ENCODE measurements at places on chromosomes 1 and 21. TPM values are rescaled to one million over a fixed set of nuclear protein-coding genes. Genes with fewer than 3 reads are reported as not detected.
A peak's percentile ranks its signal among the peaks of the same experiment; 100 is the strongest.

GRCh38 chr1:246506367-246506673 is 759 bp downstream of the SMYD3 start:
- DNase-seq, result no peak

DNA sequence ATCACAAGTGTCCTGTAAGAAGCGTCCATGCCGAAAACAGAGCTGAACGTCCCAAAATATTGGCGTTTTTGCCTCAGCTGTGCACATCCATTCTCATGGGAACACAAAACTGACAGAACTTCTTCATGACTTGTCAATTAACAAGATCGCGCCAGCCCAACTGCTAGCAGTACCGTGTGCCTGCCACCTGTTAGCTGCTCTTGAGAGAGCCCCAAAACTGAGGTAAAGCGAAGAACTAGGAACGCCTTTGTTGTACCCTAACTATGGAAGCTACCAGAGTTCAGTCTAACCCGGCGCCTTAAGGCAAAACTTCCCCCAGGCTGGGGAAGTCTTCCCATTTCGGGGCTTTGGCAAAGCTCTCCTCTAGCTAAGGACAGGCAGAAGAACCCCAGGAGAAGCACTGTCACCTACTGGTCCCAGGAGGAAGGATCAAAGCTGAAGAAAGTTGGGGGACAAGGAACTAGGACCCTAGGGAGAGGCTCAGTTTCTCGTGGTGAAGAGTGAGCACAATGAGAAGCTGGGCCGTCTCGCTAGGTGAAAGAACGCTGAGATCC is 719 bp downstream of the EYA3 start:
- DNase-seq, result peak; percentile 34

DNA sequence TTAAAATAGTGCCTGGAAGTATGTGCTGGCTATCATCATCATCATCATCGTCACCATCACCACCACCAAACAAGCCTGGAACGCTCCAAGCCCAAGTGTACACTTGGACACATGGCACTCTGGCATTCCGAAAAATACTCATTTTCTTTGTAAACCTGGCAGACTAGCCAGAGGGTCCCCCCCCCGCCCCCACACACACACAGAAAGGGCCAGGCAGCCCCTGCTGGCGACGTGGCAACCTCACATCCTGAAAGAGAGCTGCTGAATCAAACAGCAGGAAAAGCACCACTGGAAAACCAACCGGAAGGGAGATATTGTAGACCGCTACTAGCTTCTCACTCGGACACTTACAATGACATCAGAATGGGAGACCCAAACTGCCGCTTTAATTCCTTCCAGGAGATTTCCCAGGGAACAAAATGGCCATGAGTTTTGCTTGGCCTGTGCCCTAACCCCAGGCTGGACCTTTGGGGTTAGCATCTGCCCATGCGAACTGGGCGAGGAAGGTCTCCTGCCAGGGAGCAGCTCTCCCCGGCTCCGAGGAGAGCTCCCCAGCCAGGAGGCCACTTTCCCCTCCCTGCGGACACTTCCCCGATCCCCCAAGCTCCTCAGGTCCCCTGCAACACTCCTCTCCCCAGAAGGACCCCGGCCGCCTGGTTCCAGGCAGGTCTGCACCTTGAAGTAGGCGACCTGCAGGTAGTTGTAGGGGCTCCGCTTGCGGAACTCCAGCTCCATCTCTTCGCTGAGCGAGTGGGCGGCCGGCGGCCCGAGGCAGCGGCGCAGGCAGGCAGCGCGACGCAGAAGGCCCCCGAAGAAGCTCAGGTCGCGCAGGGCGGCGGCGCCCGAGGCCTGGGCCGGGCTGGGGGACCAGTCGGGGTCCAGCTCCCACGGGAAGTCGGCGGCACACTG is 742 bp downstream of the P3H1 start:
- DNase-seq, result peak; percentile 92

DNA sequence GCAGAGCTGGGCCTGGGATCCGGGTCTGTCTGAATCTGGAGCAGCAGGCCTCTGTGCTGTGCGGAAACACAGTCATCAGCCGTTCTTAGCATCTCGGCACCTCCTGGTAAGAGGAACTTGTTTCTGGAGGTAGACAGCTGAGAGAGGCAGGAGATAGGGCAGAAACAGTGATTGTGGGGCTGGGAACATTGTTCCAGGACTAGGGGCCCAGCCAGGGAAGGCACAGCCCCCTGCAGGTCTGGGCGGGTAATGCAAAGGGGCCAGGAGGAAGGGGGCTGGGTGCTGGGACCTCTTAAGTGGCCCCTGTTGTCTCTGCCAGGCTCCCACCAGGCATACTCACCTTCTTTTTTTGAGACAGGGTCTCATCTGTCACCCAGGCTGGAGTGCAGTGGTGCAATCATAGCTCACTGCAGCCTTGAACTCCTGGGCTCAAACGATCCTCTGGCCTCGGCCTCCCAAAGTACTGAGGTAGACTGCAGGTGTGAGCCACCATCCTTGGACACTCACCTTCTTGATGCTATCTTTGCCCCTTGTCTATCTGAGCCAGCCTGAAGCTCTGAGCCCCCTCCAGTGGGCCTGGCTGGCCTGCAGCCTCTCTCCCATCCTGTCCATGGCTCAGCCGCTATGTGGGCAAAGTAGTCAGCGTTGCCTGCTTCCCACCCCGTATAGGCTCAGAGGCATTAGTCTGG is 134.3 kb upstream of the ZBTB40 start:
- DNase-seq, result no peak

- no peak for DNase-seq
These were observed 10.2 kb downstream of the EEIG2 start for GRCh38 chr1:108570128-108570527.

DNA sequence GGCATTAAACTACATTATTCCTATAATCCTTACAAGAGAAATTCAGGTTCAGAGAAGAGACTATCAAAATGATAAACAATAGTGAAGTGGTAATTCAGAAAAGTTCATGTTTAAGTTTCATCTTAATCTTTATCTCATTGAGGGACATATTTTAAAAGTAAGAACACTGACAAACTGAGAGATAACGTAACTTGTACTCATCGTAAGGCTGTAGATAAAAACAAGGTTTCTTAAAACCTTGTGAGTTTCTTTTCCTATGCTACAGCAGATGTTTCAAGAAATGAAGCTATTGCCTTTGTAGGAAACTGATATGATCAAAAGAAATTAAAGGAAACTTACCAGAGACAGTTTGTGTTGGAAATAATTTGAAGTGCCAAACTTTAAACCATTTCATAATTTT is 65.0 kb downstream of the RERE start:
- DNase-seq, result no peak

DNA sequence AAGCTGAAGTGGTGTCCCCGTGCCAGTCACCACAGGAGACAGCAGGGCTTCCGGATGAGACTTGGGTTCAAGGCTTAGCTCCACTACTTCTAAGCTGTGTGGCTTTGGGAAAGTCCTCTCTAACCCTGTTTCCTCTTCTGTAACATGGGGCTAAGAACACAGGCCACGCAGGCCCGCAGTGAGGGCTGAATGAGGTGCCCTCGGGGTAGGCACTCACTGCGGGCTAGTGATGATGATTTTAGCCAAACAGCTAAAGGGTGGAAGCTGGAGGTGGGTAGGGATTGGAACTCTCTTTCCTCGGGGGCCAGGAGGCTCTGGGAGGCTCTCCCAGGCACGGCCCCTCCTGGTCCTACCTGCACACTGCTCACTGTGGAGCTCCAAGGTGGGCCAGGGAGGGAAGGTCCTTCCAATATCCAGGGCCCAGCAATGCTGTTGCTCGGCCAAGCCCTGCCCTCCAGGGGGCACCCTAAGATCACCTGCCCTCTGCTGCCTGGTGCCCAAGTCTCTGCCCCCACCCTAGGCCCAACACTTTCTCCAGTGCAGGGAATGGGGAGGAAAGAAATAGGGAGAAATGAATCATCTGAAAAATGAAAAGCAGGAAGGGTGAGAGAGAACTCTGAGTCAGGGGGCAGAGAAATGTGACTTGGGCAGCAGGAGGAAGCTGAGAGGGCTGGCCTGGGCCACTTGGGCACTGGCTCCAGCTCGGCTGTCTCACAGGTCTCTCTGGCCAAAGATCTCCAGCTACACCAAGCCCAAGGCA is 19.2 kb upstream of the EVA1B start:
- no peak for DNase-seq

DNA sequence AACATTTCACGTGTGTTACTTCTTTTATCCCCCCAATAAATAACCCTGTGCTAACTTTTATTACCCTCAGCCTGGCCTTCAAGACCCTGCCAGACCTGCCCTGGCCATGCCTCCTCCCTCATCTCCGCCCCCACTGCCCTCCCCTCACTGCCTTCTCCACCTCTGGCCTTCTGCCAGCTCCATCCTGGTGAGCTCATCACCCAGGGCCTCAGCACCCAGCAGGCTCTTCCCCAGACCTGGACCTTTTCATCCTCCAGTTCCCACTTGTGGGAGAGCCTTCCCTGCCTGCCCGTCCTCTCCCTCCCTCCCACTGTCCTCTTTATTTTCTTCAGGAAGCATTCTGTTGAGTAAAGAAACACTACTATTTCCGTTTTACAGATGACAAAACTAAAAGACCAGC is 72.0 kb downstream of the SLC66A1 start:
- no peak for DNase-seq

DNA sequence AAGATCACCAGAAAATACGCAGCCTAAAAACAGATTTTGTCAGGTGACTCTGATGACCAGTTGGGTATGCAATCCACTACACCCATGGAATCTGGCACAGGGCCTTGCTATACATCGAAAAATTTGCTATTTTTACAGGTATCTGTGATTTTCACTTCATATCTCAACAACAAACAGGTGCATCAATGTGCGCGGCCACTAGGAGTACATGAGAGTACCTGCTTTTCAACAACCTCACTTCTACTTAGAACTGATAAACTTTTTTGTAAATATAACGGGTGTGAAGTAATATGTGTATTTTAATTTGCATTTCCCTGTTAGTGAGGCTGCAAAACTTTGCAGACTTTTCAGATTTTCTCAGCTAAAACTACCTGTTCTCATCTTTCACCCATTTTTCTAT is 80.8 kb downstream of the SLC45A1 start:
- no peak for DNase-seq

- DNase-seq, result no peak
These were observed 182.8 kb downstream of the PSMG1 start for GRCh38 chr21:39000496-39000895.

DNA sequence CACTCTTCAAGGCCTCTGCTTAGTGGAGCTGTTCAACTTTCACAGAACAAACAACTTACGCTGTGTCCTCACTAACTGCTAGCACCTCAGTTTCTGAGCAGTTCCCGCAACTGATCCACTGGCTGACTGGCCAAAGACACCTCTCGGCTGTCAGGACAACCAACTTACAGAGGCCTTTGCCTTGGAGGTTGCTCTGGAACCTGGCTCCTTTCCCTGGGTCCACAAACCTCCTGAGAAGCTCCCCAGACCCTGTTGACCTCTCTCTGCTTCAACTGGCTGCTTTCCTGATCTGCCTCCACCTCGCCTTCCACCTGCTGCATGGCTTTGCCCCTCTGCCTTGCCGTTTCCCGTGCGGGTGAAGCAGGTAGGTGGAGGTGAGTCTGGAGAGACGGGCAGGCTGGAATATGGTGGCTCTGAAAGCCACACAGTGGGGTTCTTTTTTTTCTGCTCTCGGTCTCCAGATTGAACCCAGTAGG is 13.0 kb downstream of the BTBD19 start:
- no peak for DNase-seq

- no peak for DNase-seq
These were observed 5.8 kb downstream of the AGL start for GRCh38 chr1:99855914-99856450.

DNA sequence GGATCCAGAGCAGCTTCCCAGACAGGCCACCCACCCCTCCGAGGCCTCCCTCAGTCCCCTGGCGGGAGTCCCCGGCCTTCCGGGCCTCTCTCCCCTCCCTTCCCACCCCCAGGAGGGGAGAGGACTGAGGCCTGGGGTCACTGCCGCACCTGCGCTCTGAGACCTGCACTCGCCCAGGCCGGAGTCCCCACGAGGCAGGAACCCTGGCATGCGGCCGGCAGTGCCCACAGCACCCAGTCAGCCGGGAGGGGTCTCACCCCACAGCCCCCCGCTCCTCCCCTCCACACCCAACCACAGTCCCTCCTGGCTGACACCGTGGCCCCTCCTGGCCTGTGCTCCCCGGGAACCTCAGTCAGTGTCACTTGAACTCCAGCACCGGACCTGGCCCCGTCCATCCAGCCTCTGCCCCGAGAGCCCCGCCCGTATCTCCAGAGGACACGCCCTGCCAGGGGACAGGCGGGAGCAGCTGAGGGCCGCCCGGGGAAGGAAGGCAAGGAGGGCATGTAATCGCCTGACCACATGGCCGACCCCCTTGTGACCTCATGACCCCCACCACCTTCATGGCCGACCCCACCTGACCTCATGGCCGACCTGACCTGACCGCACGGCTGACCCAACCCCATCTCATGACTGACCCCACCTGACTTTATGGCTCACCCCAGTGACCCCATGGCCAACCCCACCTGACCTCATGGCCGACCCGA is 28.7 kb upstream of the TTLL10 start:
- no peak for DNase-seq

DNA sequence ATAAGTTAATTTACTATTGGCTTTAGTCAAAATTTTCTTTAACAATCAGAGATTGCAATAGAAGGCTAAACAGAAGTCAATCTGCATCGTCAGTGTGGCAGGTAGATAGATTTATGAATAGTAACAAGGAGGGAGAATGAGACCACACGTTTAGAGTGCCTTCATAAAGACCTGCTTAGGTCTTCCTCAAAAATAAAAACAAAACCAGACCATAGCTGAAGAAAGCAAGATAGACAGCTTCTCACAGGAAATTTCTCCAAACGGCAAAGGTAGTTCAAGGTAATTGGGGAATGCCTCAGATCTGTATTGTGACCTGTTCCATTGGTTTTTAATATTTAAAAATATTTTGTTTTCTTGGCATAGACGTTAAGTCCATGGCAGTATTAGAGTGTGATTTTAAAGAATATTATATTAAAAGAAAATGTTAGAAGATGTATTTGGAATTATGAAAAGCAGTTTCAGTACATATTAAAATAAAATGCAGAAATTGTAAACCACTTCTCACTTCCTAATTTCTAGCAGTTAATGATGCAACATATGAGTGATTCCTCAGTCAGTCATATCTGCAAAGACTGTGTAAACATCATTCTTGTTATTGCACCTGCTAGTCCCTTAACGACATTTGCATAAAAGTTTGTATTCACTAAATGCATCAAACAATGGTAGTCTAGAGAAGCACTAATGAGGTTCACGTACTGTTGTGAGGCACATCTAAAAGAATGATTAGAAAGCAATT is 278.0 kb downstream of the HLX start:
- no peak for DNase-seq

- DNase-seq, result no peak
These were observed 22.6 kb upstream of the SAMD13 start for GRCh38 chr1:84278905-84279304.

Gene TRABD2B
- 19.8 TPM for polyA plus RNA-seq

Gene MTF2
- 8.8 TPM for polyA plus RNA-seq

Gene LMX1A
- polyA plus RNA-seq, result not detected

Gene ROR1
- 0.77 TPM for polyA plus RNA-seq

Gene ASCL5
- polyA plus RNA-seq, result not detected

Gene PLXNA2
- polyA plus RNA-seq, result 2.4 TPM

Gene RPTN
- not detected for polyA plus RNA-seq

Gene ODR4
- 11.3 TPM for polyA plus RNA-seq

Gene SPATA17
- polyA plus RNA-seq, result 7.1 TPM

Gene SLC16A1
- 9.7 TPM for polyA plus RNA-seq

Gene PRR9
- not detected for polyA plus RNA-seq

Gene AMY1C
- polyA plus RNA-seq, result not detected

All from kidney (tissue), 22 donors.